ENCODE measurements at places on chromosomes 2 and 18.
A peak's percentile ranks its signal among the peaks of the same experiment; 100 is the strongest.

DNA sequence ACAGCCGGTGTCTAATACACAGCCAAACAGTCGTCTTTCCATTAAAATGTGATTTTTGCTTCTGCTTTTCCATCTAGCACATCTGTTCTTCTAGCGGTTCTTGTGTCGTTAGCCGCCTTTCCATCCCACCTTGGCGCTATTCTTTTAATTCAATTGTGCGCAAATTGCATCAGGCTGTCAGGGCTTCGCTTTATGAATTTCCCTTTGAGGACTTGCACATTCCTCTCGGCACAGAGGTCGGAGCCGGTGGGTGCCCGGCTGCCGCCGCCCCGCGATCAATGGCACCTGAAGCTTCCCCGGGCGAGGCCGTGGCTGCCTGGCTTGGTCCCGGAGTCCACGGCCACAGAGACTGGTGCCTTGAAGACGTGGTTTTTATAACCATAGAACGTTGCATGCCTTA is 33.9 kb upstream of the TSPYL6 start:
- DNase-seq = no peak

GRCh38 chr18:76354348-76354747 is 140.7 kb downstream of the ZNF516 start:
- DNase-seq = peak; percentile 27

DNA sequence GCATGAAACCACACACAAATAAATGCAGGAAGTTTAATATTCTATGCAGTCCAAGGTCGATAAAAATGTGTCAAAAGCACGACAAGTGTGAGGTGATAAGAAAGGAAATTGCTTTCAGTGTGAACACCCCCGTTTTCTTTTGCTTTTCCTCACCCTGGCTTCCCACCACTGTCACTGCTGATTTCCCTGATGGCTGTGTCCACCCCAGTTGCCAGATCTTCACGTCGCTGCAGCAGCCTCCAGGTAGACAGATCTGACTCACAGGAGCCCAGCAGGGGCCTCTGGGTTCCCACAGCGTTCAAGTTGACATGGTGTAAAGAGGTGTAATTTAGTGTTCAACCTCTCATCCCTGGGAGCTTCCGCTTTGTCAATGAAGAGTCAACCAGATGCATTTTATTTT is 128.0 kb upstream of the TACR1 start:
- no peak for DNase-seq

DNA sequence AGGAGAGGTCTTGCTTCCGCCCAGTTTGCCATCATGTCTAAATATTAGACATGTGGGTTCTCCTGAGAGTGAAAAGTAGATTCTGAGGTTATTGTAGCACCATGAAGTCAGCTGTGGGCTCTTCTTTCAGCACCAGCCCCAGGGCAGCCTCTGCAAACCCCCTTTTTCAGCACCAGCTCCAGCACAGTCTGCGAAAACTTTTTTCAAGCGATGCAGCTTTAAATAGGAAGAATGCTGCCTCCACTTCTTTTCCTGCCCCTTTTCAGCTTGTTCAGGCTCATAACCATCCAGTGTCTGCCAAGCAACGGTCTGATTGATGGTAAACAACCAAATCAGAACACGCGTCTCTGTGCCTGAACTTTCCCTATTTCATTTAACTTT is at the start of gene COL5A2:
COL5A2 (minus strand) TSS at position 192 of the 381 bp plus-strand sequence; CDS start at position 35, 157 bp downstream.
- peak; percentile 91 for DNase-seq

DNA sequence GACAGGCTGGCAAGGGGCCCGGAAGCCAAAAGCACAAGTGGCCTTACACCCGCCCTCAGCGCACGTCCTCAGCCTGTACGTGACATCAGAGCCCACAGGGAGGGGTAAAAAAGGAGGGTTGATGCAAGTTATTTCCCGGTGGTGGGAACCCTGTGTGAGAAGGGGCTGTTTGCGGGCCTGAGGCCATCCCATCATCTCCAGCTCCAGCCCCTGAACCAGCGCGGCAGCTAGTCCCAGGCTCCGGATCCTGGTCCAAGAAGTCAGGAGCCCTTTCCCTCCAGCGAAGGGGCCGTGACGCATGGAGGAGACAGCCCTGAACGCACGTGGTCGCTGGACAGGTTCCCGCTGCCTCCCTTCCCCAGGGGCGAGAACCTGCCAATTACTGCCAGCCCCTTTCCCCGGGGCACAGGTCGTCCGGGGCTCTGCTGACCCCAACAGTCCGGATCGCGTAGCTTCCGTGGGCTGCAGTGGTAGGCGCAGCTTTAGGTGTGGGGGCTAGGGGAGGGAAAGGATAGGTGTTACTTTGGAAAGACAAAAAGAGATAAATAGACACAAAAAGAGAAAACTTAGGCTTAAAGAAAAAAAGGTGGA is 1.3 kb upstream of the LRP2 start:
- no peak for DNase-seq

DNA sequence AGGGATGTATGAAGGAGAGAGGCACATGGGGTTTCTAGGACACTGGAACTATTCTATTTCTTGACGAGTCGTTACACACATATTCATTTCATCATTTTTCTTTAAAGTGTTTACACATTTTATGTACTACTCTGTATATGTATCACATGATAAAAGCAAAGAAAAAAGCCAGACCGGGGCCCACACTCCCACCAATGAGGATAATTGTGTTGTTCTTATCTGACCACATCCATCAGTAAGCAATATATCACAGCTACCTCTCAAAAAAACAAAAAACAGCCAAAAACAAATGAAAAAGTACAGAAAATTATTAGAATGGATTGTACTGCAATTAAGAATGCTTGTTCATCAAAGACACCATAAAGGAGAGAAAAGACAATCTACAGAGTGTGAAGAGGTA is 14.2 kb upstream of the CNRIP1 start:
- no peak for DNase-seq

GRCh38 chr2:1731963-1732768 is 12.1 kb downstream of the PXDN start:
- peak; percentile 57 for DNase-seq

DNA sequence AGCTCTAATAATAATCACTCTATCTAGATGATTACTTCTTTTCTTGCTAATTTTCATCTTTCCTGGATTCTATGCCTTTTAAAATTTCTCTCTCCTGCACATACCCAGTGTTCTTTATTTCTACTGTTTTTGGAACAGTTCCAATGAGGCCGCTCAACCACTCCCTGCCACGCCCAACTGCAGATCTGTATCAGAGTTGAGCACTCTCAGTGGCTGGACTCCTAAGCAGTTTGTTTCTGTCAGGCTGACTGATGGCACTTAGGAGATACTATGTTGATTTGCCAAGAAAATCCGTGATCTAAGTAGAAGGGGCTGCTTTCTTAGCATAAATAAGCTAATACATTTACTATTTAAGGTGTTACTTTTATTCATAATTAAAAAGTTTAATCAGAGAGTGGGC is 192.8 kb downstream of the ARHGAP15 start:
- no peak for DNase-seq

GRCh38 chr2:31886700-31887099 is 124.1 kb downstream of the MEMO1 start:
- DNase-seq = peak; percentile 25
